ENCODE measurements at places on chromosomes 3 and 15.

DNA sequence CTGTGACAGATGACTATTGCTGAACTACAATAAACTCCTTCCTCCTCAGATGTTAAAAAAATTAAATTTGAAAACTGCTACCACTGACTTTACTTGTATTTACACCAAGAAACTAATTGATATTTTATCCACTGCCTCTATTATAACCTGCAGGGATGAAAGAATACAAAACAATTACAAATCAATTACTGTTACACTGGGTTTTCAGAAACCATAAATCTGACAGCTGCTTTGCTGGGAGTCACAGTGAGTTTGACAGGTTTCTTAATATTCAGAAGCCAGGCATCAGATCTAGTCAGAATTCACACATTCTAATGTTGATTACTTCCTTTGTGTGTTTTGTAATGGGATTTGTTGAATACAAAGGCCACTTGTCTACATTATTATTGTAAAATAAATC is 252.6 kb upstream of the MRPL3 start:
- no peak for DNase-seq

GRCh38 chr3:135499426-135499825 is 466.1 kb upstream of the PPP2R3A start:
- DNase-seq, result no peak

GRCh38 chr15:60072826-60073465 is 68.8 kb downstream of the FOXB1 start:
- no peak for DNase-seq

- DNase-seq, result no peak
Observed at GRCh38 chr3:187259171-187259570, 32.4 kb downstream of the MASP1 start.

- DNase-seq, result no peak
Observed at GRCh38 chr3:58068122-58068809, 60.0 kb downstream of the FLNB start.

GRCh38 chr15:98416222-98416855 is 232.0 kb upstream of the IGF1R start:
- no peak for DNase-seq

GRCh38 chr15:55279746-55280351 is 9.8 kb downstream of the RAB27A start:
- no peak for DNase-seq

- DNase-seq, result no peak
Observed at GRCh38 chr3:33372218-33373081, 67.8 kb downstream of the UBP1 start.

GRCh38 chr3:66416556-66417304 is 84.1 kb downstream of the LRIG1 start:
- no peak for DNase-seq

DNA sequence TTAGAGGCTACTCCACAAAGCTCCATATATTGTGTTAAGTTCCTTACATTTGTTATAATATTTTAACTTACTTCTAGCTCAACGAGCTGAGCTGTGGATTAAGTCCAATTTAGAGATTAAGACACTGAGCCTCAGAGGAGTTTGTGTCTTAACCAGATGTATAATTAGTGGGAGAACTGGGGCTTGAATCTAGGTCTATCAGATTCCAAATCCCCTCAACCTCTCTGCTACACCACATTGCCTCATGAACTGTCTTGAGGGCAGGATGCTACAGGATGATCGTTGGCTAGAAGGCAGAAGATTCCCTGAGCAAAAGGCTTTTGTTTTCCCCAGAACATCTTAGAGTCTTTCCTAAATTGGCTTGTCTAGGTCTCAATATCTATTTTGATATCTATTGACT is 890.8 kb downstream of the NAALADL2 start:
- DNase-seq, result no peak

Data from stimulated activated CD8-positive, alpha-beta memory T cell treated with anti-CD3 and anti-CD28 coated beads, Interleukin-2, amount 100 ng/mL, for 1 hour (primary cell).